Activated CD8-positive, alpha-beta T cell treated with anti-CD3 and anti-CD28 coated beads, Interleukin-2, amount 10 ng/mL, durations not matched to agents 7 days and 5 days (primary cell): ENCODE measurements at places on chromosomes 6 and 20.

DNA sequence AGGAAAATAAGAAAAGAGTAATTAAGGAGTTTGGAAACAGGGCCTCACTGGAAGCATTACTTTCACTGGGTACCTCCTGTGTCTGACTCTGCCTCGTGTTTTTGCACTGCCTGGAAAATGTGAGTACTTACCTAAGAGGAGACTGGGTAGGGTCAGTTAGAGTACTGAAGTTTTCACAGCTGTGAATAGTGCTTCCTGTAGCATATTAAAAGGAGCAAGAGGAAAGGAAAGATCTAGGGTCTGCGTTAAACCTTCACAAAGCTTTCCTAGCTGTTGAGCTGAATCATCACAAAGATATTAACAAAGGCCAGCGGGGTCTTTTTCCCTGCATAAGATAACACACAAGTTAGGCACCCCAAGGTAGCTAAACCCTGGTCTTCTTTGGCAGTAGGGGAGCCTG, 82.3 kb downstream of the MLIP start:
- H3K27me3 ChIP-seq: no peaks in the 10 kb centered on the region
- no peak overlapping the region for H3K4me3 ChIP-seq
- no peak for DNase-seq
- H3K4me1 ChIP-seq: no peaks in the 10 kb centered on the region
- H3K27ac ChIP-seq: no peak overlapping the region
- H3K36me3 ChIP-seq: no peaks in the 10 kb centered on the region

DNA sequence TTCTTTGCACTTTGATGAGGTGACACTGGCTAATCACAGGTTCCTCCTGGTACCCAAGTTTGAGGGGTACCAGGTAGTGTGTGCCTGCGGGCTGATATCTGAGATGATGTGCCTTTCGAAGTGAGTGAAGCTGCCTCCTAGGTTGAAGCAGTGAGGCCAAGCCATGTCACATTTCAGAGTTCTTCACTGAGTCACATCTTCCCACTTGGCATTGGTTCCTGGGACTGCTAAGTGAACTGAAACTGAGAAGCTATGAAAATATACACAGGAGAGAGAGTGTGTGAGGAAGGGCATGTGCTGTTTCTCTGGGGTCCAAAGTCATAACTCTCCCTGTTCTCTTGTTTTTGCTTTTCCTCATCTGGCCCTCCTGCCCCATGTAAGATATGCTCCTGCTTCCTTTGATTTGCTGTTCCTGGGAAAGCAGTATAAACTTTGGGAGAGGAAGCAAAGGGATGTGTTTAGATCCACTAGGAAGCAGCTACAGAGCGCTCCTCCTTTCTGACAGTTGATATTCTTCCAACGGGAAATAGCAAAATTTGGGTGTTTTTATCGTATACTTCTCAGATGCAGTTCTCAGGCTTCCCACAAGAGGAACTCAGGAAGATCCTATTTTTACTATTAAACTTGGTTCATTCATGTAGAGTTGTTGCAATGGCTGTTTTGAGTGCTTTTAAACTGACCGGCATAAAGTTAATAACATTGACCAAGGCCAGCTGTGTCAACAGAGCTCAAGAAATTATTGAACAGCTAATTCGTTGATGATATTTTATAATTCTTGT, 153.7 kb downstream of the MOXD1 start:
- no peaks in the 10 kb centered on the region for H3K4me1 ChIP-seq
- no peak for DNase-seq
- no peaks in the 10 kb centered on the region for H3K36me3 ChIP-seq

- DNase-seq: peak; percentile 54
- peaks cover 5% of the 10 kb centered on the region for H3K36me3 ChIP-seq
- H3K27me3 ChIP-seq: peaks cover 17% of the 10 kb centered on the region
- peaks cover 4% of the 10 kb centered on the region for H3K4me1 ChIP-seq
- no peak overlapping the region for H3K4me3 ChIP-seq
Measured at GRCh38 chr20:58481481-58482021, 33.6 kb downstream of the APCDD1L start.

DNA sequence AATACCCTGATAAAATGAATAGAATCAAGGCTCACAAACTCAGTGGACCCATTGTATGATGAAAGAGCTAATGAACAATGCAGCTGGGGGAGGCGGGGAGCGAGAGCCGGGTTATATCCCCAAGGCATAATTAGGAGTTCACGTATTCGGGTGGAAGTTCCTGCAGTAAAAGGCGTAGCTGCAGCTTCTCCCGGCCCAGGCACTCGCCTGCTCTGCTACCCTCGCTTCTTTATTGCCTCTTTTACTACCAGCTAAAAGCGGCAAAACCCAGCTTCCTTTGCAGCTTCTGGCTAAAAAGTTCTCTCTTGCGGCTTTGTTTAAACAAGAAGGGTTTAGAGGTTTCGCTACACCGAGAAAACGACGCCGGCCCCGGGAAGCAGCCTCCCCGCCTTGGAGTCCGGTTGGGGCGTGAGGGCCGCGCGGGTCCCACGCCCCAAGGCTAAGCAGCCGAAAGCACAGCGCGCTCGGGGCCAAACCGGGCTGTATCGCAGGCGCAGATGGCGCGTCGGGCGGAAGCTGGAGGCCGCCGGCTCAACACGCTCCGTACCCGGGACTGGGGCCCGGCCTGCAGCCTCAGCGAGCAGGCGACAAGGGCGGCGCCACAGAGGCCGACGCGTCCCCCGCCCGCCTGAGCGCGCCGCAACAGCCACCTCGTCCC, 1.6 kb downstream of the ZBTB2 start:
- H3K36me3 ChIP-seq: peaks cover 55% of the 10 kb centered on the region
- no peaks in the 10 kb centered on the region for H3K27me3 ChIP-seq
- DNase-seq: no peak
- H3K4me3 ChIP-seq: peak overlapping the region; percentile 88

DNA sequence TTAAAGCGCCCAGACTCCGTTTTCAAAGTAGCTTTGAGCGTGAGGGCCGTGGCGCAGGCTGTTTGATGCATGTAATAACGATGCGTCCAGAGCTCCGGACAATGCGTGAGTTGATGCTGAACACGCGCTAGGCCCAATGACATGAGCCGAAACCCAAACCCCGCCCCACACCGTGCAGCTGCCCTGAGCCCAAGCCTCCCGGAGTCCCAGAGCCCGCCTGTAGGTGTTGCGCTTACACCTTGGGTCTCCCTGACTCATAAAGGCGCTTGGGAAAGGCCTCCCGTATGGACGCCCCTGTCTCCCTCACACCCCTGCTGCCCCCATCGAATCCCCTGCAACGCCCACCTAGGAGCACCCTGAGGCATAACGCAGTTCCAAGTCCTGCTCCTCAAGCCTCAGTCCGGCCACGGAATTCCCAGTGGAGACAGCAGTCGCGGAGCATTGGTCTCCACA, 87.6 kb downstream of the ERMARD start:
- H3K36me3 ChIP-seq: no peaks in the 10 kb centered on the region
- peak; percentile 19 for DNase-seq
- peaks cover 44% of the 10 kb centered on the region for H3K27me3 ChIP-seq
- peaks cover 1% of the 10 kb centered on the region for H3K4me1 ChIP-seq

GRCh38 chr20:31496761-31497295, 17.4 kb upstream of the HM13 start:
- no peak for DNase-seq
- peaks cover 18% of the 10 kb centered on the region for H3K27me3 ChIP-seq
- H3K4me1 ChIP-seq: no peaks in the 10 kb centered on the region
- H3K27ac ChIP-seq: no peak overlapping the region

GRCh38 chr6:112180095-112180820, 74.1 kb downstream of the LAMA4 start:
- no peaks in the 10 kb centered on the region for H3K36me3 ChIP-seq
- H3K27me3 ChIP-seq: peaks cover 45% of the 10 kb centered on the region
- no peak overlapping the region for H3K27ac ChIP-seq
- DNase-seq: peak; percentile 75
- H3K4me1 ChIP-seq: no peaks in the 10 kb centered on the region
- no peak overlapping the region for H3K4me3 ChIP-seq

- no peak for DNase-seq
- no peaks in the 10 kb centered on the region for H3K4me1 ChIP-seq
- no peak overlapping the region for H3K4me3 ChIP-seq
- no peaks in the 10 kb centered on the region for H3K27me3 ChIP-seq
- H3K36me3 ChIP-seq: no peaks in the 10 kb centered on the region
- no peak overlapping the region for H3K27ac ChIP-seq
Measured at GRCh38 chr6:95227351-95227750, 350.0 kb upstream of the MANEA start.

- no peak overlapping the region for H3K27ac ChIP-seq
- DNase-seq: no peak
- no peaks in the 10 kb centered on the region for H3K4me1 ChIP-seq
Measured at GRCh38 chr6:912871-913835, 220.2 kb upstream of the EXOC2 start.

GRCh38 chr20:7879883-7880282, 60.4 kb downstream of the HAO1 start:
- no peaks in the 10 kb centered on the region for H3K27me3 ChIP-seq
- no peaks in the 10 kb centered on the region for H3K36me3 ChIP-seq
- H3K27ac ChIP-seq: no peak overlapping the region
- no peaks in the 10 kb centered on the region for H3K4me1 ChIP-seq
- no peak for DNase-seq

DNA sequence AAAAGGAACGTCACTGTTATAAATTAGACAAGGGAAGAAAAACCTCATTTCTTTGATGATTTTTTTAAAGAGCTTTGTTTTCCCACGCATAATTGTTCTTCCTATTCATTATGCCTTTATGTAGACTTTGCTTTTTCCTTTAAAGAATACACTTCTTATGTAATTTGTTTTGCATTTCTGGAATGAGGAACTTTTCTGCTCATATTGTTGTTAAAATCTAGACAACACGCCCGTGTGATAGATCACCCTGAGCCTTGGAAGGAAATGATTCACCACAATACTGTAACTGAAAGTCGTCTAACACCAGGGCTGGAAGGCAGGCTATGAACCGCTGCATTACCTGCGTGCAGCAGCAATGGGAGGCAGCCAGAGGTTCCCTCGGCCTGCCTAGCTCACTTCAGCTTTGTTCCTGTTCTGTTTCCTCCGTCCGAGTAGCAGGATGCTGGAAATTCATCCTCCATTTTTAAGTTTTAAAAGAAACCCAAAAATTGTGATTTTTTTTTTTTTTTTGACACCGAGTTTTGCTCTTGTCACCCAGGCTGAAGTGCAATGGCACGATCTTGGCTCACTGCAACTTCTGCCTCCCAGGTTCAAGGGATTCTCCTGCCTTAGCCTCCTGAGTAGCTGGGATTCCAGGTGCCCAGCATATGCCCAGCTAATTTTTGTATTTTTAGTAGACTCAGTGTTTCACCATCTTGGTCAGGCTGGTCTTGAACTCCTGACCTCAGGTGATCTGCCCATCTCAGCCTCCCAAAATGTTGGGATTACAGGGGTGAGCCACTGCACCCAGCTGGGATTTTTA, 49.6 kb upstream of the ZNF217 start:
- H3K36me3 ChIP-seq: peaks cover 1% of the 10 kb centered on the region
- no peaks in the 10 kb centered on the region for H3K27me3 ChIP-seq
- peaks cover 55% of the 10 kb centered on the region for H3K4me1 ChIP-seq
- H3K27ac ChIP-seq: peak overlapping the region; percentile 87

DNA sequence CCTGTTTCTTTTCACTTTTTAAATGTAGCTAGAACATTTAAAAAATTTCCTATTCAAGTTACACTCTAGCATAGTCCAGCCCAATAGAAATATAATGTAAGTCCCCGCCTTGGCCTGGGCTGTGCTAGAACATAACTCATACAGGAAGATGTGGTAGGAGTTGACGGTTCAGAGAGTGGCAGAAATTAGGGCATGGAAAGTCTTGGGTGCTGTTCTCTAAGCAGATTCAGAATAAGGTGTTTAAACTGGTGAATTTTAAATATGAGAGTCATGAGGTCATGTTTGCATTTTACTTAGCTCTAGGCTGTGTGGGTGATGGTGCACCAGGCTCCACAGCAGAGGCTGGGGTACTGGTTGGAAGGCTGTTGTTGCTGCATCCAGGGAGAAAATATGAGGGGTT, 256.5 kb downstream of the FARS2 start:
- peak overlapping the region; percentile 78 for H3K27ac ChIP-seq
- H3K36me3 ChIP-seq: peaks cover 11% of the 10 kb centered on the region
- DNase-seq: peak; percentile 63
- H3K4me3 ChIP-seq: peak overlapping the region; percentile 35

DNA sequence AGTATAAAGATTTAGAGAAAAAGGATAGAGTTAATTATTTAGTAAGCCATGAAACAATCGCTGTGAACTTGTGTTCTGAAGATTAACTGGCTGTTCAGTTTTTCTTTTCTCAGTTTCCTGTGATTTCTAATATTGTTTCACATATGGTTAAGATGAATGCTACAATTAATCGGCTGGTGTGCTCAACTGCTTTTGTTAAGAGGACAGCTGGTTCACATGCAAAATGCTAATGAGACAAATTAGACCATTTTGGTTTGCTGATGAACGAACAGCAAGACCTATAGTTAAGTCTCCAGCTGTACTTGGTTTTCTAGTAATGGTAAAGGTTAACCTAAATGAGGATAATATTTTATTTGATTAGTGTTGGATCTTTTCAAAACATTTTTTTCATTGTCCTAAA, 10.8 kb upstream of the NHSL1 start:
- no peak overlapping the region for H3K27ac ChIP-seq
- no peak for DNase-seq
- peaks cover 11% of the 10 kb centered on the region for H3K4me1 ChIP-seq
- no peaks in the 10 kb centered on the region for H3K36me3 ChIP-seq
- H3K27me3 ChIP-seq: peaks cover 27% of the 10 kb centered on the region

DNA sequence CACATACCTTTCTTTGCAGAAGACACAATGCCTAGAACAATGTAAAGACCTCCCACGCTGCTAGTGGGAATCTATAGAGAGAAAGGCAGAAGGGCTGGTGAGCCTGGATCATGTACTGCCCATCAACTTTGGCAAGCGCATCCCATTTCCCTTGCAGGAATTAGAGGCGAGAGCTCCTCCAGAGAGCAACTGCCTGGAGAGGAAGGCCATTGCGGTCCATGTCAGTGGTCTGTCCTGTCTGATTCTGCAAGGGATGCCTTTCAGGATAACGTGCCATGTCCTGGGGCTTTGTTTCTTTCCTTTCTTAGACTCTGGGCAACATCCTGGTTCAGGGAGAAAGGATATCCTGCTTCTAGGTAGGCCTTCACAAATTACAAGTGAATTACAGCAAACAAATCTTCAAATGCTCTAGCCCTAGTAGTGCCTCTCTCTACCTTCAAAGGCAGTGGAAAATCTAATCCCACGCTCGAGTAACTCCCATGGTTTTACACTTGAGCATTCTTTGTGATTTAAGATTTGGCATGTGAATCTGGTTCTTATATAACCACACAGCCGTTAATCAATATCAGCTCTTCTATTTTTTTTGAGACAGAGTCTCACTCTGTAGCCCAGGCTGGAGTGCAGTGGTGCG, 38.5 kb downstream of the GCNT2 start:
- H3K4me3 ChIP-seq: no peak overlapping the region
- H3K4me1 ChIP-seq: no peaks in the 10 kb centered on the region
- peaks cover 1% of the 10 kb centered on the region for H3K36me3 ChIP-seq
- H3K27ac ChIP-seq: no peak overlapping the region
- H3K27me3 ChIP-seq: no peaks in the 10 kb centered on the region

GRCh38 chr6:23713211-23713610, 412.8 kb upstream of the NRSN1 start:
- no peak overlapping the region for H3K4me3 ChIP-seq
- DNase-seq: no peak
- H3K27me3 ChIP-seq: no peaks in the 10 kb centered on the region
- H3K36me3 ChIP-seq: no peaks in the 10 kb centered on the region
- no peak overlapping the region for H3K27ac ChIP-seq
